GM12891 (cell line): ENCODE measurements at places on chromosomes 4 and X.

- DNase-seq = no peak
Observed at GRCh38 chrX:94831364-94831763, 1157.4 kb downstream of the FAM133A start.

- no peak for DNase-seq
Observed at GRCh38 chrX:10856797-10857196, 236.4 kb upstream of the MID1 start.

DNA sequence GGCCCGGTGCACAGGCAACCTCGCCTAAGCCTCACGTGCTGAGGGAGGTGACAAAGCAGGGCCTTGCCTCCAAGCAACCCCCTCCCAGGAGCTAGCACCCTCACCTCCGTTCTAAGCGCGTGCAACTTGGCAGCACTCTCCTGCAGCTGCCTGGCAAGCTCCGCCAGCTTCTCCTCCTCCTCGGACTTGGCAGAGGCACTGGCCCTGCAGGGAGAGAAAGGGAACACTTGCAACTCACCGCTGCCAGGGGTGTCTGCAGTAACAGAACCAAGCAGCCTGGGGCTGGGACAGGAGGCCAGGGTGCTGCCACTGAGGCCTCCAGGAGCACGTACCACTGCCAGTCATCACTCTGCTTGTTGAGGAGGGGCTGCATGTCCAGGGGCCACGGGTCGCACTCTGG is 10.3 kb upstream of the TREX2 start:
- DNase-seq = no peak

DNA sequence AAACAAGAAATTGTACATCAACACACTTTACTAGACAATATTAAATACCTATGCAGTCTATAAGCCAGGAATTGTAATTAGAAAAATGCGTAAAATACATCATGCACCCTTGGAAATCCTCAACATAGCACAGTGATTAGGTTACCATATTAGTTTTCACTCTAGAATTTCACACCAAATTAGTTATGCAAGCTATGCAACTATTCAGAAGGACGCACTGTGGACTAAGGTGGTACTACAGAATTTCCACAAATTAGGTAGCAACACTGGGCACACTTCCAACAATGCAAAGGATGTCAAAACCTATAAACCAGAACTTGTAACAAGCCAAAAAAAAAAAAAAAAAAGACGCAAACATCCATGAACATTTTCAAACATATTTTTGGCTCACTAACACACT is 71.1 kb upstream of the ZCCHC13 start:
- DNase-seq = no peak

- no peak for DNase-seq
Observed at GRCh38 chr4:150329373-150329772, 251.1 kb downstream of the DCLK2 start.

GRCh38 chr4:88212253-88212561 is 53.8 kb upstream of the ABCG2 start:
- no peak for DNase-seq

- no peak for DNase-seq
Observed at GRCh38 chrX:15150586-15150985, 119.3 kb downstream of the ASB9 start.

DNA sequence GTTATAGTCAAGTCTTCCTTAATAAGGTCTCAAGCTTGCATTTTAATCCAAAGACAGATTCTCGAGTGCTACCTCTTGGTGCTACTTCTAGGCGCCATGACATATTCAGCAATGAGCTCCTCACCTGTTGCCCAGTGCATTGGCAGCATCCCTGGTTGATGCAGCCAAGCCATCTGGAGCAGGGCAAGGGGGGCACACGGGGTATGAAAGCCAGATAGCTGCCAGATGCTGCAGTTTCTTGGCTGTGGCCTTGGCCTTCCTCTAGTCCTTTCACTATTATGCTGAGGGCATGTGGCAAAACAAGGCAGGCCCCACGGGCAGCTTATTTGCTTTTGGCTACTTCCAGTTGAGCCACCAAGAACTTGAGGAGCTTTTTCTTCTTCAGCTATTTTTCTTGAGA is 168.6 kb upstream of the PGRMC2 start:
- no peak for DNase-seq

- DNase-seq = no peak
Observed at GRCh38 chrX:27619459-27619858, 29.3 kb downstream of the DCAF8L2 start.

DNA sequence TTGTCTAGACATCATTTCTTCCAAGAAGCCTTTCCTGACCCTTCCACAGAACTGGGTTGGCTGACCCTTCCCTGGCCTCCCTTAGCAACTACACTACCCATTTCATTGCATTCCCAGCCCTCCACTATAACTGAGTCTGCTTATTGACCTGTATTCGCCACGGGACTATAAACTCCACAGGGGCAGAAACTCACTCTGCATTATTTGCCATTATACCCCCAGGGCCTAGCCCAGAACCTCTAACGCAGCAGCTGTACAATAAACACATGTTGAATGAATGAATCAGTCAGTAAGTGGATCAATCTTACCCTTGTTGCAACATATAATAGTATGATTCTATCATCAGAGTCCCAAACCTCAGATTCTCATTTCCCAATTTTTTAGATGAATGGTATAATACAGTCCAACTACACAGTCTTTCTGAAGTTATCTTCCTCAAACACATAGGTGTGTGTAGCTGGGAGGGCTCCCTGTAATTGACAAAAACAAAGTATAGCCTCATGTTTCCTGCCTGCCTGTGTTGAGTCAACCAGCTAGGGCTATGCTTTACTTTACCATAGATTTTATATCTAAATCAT is 209.3 kb downstream of the CHIC2 start:
- no peak for DNase-seq

GRCh38 chr4:84800256-84800655 is 166.2 kb downstream of the WDFY3 start:
- no peak for DNase-seq

- DNase-seq = no peak
Observed at GRCh38 chr4:17502756-17503155, 9.1 kb downstream of the QDPR start.

GRCh38 chr4:84750960-84751283 is 168.0 kb downstream of the CDS1 start:
- DNase-seq = no peak

DNA sequence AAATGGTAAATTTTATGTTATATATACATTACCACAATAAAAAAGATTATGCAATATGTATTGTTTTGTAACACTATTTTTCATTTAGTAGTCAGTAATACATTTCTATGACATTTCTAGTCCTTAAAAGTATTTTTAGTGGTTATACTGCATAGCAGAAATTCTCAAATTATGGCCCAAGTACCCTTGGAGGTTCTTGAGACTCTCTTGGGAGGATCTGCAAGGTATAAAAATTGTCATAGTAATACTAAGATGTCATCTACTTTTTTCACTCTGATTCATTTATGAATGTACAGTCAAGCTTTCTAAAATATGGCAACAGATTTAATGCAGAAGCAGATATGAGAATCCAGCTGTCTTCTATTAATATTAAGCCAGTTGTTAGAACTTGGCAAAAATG is 138.6 kb upstream of the NAP1L5 start:
- DNase-seq = no peak

GRCh38 chr4:177308125-177308524 is 1.5 kb upstream of the NEIL3 start:
- DNase-seq = no peak

- no peak for DNase-seq
Observed at GRCh38 chr4:121243485-121243884, 79.4 kb upstream of the TNIP3 start.

DNA sequence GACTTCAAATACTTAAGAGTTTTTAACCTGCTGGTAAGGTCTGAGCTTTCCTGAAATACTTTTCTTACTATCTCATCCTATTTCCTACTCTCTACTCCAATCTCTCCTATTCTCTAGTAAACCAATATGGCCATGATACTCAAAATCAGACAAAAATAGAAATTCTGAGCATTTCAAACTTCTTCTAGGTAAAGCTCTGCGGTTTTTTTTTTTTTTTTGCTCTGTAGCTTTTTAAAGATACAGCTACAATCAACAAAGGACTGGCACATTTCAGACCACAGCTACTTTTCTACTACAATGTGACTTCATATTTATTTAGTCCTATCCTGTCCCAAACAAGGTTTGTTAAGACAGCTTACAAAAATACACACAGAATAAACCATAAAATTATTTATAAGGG is 31.1 kb downstream of the MAML3 start:
- no peak for DNase-seq

GRCh38 chrX:16739574-16739973 is 20.2 kb downstream of the SYAP1 start:
- no peak for DNase-seq

GRCh38 chrX:141176586-141177451 is at the start of gene LDOC1:
TSS of gene LDOC1 (minus strand) at chrX:141177129. CDS start at chrX:141177021, 108 bp downstream.
- DNase-seq = no peak

- no peak for DNase-seq
Observed at GRCh38 chr4:28334249-28334648, 1473.6 kb downstream of the STIM2 start.

DNA sequence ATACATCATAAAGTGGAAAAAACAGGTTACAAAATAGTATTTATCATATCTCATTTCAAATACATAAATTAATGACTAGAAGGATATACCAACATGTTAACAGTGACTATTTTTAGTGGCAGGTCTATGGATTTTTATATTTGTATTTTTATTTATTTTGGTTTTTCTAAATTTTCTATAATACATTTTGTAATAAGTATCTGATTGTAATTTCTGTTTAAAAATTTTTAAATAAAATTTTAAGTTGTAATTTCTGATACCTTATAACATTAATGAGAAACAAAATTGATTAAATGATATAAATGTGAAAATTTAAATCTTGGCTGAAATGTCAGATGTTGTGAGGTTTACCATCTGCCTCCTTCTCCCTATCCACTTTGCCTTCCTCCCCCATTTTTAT is 2.5 kb downstream of the NONO start:
- DNase-seq = no peak

GRCh38 chr4:77153006-77153405 is 4.0 kb upstream of the CCNG2 start:
- no peak for DNase-seq

DNA sequence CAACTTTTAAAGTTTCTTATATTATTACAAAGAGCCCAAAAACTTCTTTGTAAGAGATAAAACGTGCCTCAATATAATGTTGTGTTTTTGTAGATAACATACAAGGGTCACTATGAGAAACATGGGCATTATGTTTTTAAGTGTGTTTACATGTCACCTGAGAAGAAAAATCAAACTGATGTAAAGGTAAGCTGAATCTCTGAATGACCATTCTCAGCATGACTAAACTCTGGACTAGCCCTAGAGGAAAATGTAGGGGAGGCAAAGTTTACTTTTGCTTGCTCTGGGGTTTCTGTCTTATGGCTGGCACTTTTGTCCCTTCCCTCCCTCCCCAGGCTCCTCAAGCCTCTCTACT is 6.8 kb downstream of the MEPE start:
- no peak for DNase-seq

DNA sequence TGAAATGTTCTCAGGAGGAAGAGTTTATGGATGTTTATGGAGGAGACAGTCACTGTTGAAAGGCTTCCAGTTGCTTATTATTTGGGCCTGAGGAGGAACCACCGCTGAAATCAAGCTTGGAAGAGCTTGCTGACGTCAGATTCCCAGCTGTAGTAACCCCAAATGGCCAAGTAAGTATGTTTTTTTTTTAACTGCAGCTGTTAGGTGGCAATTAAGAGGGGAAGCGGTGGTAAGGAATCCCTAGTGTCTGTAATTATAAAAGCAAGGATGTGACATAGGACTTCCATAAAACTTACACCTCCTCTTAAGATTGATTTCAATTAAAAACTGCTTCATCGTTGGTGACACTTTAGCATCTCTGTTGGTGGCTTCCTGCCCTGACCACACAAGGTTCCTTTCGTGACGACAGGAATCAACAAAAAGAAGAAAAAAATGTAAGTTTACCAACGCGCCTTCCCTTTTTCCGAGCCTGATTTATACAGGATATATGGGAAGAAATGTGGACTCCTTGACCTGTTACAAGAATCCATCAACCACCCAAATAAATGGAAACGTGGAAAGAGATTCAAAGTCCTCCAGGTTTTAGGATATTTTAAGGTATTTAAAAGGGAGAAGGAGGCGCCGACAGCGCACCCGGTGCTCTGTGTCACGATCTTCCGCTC is 884 bp downstream of the RELL1 start:
- no peak for DNase-seq

- DNase-seq = no peak
Observed at GRCh38 chr4:10998846-10999245, 314.3 kb upstream of the CLNK start.

- DNase-seq = no peak
Observed at GRCh38 chr4:37889849-37890800, 759 bp upstream of the TBC1D1 start.

DNA sequence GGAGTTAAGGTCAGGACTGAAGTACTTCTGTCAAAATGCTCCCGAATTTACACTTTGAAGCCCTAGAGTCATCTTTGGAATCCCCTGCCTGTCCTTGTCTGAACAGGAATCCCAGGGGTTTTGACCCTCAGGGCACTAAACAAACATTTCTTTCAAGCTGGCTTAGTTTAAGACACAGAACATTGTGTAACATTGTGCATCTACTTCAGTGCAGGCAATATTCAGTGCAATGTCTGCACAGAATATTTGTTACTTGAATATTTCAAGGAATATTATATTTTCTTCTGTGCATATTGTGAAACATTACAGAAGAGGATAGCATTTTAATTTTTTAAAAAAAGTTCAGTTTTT is 763.4 kb downstream of the PCDH18 start:
- DNase-seq = no peak

GRCh38 chr4:69057620-69058409 is 38.5 kb upstream of the UGT2B7 start:
- no peak for DNase-seq

- DNase-seq = no peak
Observed at GRCh38 chr4:68368691-68369131, 18.8 kb upstream of the YTHDC1 start.

DNA sequence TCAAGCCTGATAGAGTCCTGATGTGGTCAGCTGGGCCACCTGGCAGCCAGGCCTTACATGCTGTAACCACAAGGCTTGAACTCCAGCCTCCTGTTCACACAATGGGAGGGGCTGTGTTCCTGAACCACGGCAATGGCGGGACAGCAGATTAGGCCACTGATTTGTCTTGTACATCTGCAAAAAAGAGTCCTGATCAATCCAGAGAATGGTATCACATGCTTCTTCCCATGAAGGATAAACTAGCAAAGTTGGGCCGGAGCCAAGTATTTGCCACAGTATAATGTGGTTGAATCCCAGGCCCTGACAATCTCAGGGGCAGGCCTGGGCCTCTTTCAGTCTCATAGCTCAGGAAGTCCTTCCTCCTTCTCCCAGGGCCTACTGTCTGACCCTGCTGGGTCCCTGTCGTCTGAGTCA is 2182.5 kb upstream of the AGA start:
- DNase-seq = no peak

GRCh38 chrX:10395643-10396042 is 224.7 kb downstream of the MID1 start:
- DNase-seq = no peak

GRCh38 chr4:10737337-10737736 is 52.8 kb upstream of the CLNK start:
- DNase-seq = no peak

DNA sequence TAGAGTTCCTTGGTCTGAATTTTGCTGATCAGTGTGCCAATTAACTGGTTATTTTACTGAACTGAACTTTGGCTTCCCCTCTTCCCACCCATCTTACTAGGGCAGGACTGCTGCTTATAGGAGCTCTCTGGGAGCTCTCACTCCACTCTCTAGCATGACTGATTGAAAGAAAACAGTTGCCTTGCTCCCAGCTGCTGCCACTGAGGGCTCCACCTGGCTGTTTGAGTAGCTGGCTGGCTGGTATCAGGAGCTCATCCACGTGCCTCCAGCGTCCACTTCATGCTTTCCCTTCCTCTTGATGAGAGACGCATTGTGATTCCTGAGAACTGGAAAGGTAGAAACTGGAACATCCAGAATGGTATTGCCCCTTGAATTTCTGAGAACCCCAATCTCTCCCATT is 73.0 kb upstream of the KLHL13 start:
- no peak for DNase-seq
